ENCODE measurements at places on chromosomes 7 and 10.

DNA sequence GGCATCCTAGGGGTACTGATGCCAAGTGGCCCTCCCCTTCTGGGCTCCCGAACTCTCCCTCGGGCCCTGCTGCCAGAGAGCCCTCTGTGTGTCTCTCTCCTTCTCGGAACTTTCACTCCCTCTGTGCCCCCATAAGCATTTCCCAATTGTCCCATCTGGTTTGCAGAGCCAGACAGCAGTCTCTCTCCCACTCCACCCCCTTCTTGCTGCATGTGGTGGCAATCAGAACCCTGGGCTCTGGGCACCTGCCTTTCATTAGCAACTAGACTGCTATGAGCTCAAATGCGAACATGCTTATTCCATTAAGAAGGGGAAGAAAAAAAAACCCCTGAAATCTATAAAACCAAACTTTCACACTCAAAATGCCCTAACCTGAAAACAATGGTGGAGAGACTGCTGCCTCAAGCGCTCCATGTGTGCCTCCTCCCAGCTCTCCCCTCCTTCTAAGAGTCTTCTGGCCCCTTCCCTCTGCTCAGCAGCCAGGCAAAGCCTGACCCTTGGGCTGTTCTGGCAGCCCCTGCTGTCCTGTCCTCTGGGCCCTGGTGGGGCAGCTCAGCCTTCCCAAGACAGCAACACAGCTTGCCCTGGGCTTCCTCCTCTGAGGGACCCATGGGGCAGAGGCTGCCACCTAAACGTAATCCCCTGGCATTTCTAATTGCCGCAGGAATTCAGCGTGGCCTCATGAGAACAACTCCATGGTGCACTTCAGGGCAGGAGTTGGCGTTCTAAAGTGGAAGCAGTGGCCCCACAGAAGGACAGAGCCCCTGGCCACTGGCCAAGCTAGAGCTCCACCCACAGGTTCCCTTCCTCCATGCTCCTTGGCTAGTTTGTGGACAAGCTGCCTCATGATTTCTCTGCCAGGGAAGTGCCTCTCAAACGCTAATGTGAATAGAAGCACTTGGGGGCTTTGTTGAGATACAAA lies 415.4 kb downstream of the PLXNA4 start:
- DNase-seq: no peak

- DNase-seq: no peak
Measured at GRCh38 chr7:526460-527034, 6.9 kb upstream of the PDGFA start.

DNA sequence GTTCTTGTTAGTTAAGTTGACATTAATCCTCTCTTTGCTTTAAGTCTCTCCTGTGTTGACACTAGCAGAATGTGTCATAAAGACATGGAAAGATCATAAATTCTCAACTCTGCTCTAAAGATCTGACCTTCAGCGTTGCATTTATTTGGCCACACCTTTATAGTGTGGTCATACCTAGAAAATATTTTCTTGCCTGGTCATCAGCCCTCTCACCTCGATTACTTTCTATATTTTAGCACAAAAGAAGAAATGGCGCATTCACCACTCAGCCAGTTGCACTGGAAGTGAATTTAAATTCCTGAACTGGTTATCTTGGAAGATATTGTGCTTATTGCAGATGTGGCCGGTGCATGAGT lies 96.7 kb upstream of the PDCD4 start:
- no peak for DNase-seq

- no peak for DNase-seq
Measured at GRCh38 chr7:158175779-158176178, 411.8 kb downstream of the PTPRN2 start.

- no peak for DNase-seq
Measured at GRCh38 chr7:101650579-101651081, 21.5 kb upstream of the MYL10 start.

GRCh38 chr7:156196649-156197048 lies 384.4 kb upstream of the SHH start:
- DNase-seq: no peak

DNA sequence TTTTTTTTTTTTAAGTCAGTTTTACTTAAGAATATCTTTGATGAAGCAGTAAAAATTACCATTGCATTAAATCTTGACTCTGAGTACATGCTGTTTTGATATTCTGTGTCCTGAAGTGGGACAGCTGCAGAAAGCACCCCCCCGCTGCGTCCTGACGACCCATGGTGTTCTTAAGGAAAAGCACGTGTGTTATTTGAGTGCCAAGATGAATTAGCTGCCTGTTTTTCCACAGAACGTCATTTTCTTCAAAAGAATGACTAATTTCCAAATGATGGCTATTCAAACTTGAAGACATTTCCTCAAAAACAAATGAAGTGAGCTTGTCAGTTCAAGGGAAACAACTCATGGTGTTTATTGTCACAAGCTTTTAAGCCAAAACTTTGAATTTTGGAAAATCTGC lies 45.9 kb downstream of the CREM start:
- DNase-seq: no peak

- DNase-seq: no peak
Measured at GRCh38 chr7:33093266-33093665, 15.9 kb downstream of the RP9 start.

GRCh38 chr7:37527109-37527508 lies 78.4 kb upstream of the ELMO1 start:
- DNase-seq: no peak

GRCh38 chr7:121278120-121279021 lies 50.4 kb upstream of the WNT16 start:
- DNase-seq: no peak

- DNase-seq: no peak
Measured at GRCh38 chr10:61822781-61823230, 78.7 kb upstream of the ARID5B start.

DNA sequence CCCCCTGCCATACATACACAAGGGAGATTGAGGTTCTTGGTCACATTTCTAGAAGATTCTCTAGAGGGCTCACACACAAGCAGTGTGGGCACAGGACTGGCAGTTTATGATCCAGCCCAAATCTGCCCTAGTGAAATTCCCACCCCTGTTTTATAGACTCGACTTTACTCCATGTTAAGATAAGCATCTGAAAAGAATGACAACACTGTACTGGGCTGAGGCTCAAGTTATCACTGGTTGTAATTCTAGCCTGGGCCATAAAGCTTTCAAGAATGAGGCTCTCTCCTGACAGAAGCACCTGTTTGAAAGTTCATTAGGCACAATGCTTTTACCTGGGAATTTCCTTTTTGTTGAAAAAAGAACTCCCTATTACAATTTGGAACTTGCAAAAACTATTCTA lies 195.6 kb upstream of the GLI3 start:
- no peak for DNase-seq

DNA sequence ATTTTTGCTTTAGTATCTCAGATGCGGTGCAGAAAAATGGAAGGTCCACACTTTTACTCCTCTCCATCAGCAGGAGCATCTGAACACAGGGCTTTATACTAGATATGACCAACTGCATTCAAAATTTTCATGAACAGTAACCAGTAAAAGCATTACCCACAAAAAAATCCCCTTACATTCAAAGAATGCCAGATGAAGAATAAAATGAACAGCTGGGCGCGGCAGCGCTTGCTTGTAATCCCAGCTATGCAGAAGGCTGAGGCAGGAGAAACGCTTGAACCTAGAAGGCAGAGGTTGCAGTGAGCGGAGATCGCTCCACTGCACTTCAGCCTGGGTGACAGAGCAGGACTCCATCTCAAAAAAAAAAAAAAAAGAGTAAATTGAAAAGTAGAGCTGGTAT lies 3.1 kb downstream of the SAR1A start:
- no peak for DNase-seq

- no peak for DNase-seq
Measured at GRCh38 chr7:10238641-10239040, 735.0 kb upstream of the PHF14 start.

- no peak for DNase-seq
Measured at GRCh38 chr7:150793569-150794238, 6.5 kb downstream of the TMEM176B start.

GRCh38 chr7:101833799-101834198 lies 16.4 kb downstream of the CUX1 start:
- no peak for DNase-seq

DNA sequence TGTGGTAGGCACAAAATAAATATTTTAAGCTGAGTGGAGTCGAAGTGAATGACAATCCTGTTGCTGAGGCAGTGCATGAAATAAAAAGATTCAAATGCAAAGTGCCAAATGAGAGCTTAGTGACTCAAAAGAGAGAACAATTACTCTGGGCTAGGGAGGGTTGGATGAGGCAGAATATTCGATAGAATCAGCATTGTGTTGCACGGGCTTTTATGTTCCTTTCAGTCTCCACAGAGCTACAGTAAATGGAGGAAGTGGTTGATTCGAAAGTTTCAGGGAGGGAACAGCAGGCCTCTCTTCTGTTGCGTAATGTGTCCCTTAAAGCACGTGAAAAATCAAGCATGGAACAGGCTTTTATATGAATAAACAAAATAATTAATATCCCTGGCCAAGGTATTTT lies 599.3 kb upstream of the CELF2 start:
- DNase-seq: no peak

GRCh38 chr7:41942468-41943093 lies 239.7 kb upstream of the INHBA start:
- DNase-seq: no peak

GRCh38 chr7:80601999-80602398 lies 36.4 kb upstream of the CD36 start:
- no peak for DNase-seq

DNA sequence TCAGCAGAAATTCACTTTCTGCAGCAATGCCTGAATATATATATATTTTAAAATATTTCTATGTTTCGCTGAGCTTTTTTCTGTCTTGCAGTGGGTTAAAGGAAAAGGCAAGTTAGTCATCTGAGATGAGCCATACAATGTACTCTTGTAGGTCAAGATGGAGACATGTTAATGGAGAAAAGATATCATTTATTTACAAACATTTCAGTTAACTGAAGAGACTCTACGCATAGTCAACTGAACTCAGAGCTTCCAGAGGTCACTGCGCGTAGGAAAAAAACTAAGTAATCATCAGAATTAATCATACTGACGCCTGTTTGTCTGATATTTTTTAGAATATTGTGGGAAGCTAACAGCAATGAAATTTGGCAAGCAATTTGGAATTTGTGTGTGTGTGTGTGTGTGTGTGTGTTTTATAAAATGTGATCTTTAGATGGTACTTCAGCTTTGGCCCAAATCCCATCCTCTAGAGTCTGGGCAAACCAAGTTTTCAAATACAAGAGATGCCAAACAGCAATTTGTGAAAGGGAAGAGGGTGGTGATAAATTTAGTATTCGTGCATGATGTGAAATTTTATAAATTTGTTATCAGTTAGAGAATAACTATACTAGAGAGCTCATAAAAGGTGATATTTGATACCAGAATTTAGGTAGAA lies 193.9 kb upstream of the AGR3 start:
- DNase-seq: no peak

DNA sequence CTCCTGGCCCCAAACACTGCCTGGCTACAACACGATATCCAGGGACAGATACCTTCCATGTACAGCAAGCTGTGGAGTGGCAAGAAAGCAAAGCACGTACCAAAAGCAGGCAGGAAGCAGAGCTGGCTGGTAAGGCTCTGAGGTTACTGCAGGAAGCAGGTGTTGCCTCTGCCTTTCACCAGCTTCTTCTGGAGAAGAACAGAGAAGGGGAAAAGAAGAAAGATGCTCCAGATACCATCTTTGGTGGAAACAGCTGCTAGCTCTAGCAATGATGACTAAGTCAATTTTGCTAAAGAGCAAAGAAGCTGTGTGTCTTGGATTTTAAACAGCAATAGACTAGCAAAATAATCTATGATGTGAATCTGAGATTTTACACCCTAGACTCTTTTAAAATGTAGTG lies 34.9 kb upstream of the PRSS1 start:
- DNase-seq: peak; percentile 20

DNA sequence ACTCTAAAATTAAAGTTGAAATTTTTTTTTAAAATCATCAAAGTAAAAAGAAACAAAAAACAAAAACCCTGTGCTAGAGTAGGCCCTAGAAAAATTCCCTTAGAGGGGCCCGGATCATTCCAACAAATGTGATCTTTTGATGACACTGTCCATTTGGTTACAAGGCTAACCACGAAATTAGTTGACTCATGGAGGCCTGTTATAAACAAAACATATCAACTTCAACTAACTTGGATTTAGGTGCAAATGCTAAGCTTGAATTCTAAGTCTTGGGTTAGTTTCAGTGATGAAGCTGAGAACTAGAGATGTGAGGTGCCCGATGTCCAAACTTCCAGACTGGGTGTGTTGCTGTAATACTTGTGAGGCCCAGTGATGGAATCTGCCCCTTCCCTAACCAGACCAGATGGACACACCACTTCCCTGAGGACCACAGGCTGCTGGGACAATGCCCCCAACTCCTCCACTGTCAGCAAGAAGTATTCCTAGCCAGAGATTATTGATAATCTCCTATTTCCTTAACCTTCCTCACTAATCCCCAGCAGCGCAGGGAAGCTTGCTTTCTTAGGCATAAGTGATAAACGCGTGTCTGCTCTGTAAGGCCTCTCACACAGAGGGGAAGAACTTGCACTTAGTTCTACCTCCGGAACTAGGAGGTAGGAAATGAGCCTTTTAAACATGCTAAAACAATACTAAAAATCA lies 108.7 kb downstream of the RAPGEF5 start:
- DNase-seq: no peak

DNA sequence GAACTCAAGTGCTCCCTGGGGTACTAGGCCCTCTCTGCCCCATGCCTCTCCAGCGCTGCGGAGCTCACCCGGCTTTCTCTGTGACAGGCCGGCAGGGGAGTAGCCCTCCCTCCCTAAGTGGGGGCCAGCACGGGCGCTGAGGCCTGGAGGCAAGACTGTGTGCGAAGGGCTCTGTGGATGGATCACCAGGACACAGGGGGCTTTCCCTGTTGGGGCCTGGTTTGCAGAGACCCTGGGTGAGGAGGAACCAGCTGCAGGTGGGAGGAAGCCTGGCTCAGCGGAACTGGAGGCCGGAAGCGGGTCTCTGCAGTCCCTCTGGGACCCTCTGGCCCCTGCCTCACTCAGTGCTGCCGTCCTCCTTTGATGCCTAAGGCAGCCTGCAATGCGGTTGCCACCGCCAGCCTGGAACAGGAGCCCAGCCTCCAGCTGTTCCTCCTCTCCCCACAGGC lies 106.0 kb downstream of the CYTH3 start:
- DNase-seq: no peak

DNA sequence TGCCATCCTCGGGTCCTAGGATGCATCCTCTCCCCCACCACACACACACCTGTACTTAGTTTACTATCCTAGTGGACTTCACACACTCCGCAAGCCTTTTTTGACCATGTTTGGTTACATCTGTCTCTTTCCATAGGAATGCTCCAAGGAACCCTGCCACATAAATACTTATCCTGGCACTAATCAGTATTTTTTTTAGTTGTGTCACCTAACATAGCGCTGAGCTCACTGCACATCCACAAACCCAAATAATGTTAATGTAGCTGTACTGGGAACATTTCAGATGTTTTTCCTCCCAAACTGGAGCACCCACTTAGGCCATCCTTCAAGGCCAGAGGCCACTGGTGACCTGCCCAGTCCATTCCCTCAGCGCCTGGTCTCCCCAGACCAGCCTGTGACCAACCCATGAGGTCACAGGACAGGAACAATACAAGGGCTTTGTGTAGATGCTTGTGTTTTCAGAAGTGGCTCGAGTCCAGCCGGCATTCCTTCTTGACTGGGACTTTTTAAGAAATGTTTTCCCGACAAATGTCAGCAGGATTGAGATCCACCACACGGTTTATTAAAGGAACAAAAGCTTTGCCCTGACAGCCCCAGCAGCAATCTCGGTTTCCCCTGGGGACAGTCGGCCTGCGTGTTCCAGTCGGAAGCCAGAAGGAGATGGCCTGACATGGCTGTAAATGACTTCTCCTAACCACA lies 181.4 kb downstream of the JCAD start:
- DNase-seq: no peak

GRCh38 chr7:17311952-17312351 lies 13.5 kb downstream of the AHR start:
- DNase-seq: no peak

- DNase-seq: no peak
Measured at GRCh38 chr10:59337201-59337652, 25.1 kb downstream of the FAM13C start.
